Mammary epithelial cell (primary cell): ENCODE measurements at places on chromosomes 3 and 15. TPM values are rescaled to one million over a fixed set of nuclear protein-coding genes. Genes with fewer than 3 reads are reported as not detected.

GRCh38 chr3:164486150-164486549 lies 592.1 kb downstream of the SI start:
- DNase-seq, result no peak

- DNase-seq, result no peak
These were observed 47.5 kb downstream of the GTPBP8 start for GRCh38 chr3:113038328-113038727.

DNA sequence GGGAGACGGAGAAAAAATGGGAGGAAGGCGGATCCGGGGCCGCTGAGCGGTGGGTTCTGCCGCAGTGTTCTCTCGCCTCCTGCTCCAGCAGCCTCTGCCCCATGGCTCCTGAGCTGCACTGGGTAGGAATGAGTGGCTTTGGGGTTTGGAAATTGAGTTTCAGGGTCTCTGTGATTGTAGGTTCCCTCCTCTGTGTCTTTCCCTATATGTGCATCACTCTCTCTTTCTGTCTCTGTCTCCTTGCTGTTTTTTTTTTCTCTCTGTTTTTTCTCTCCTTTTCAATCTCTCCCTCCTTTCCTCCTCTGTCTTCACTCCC lies 1.9 kb downstream of the GRM7 start:
- no peak for DNase-seq

Gene RARRES1
- polyA plus RNA-seq, result 0.67 TPM

DNA sequence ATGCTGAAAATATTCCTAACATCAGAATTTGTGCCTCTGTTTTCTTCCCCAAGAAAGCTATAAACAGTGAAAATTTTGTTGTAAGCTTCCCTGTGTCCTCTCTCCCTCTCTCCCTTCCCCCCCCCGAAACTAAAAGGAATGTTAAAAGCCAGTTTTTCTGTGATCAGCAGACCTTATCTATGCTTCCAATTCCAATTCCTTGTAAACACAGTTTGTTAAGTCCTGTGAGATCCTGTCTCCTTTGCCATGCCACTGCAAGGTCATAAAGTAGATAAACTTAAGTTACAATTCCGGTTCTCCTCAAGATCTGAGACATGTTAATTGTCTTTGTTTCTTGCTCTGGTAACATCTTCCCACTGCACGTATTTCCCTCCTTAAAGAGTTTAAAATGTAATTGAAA lies 42.9 kb upstream of the DHX36 start:
- DNase-seq, result no peak

DNA sequence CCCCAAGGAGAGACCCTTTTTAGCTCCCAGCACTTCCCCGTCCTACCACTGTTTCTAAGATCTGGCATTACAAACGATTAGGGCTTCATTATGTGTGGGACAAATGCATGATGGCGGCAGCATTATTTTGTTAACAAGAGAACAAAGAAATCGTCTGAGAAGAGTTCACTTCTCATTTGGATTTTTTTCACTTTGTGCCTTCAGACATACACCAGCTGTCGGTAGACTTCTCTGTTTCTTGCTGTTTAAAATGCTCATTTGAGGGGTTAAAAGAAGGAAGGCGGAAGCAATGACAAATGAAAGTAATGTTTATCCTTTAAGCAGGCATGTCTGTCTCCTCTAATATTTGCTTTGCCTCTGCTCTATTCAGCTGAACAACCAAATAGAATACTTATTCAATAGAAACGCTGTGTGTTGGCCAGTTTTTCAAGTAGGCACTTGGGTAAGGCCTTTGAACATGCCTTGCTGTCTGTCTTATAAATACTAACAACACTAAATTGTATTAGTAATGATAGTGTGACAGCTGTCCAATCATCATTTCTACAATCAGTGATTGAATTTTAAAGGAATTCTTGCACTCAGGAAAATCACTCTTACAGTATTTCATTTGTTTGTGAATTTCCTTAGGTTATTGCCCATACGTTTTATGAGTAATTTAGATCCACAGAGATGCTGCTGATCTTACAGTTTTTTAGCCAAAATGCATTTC lies 382.4 kb downstream of the IL5RA start:
- DNase-seq, result no peak

GRCh38 chr15:41411031-41411430 lies 5.9 kb upstream of the RTF1 start:
- DNase-seq, result no peak

GRCh38 chr15:53036641-53037040 lies 246.5 kb upstream of the ONECUT1 start:
- DNase-seq, result no peak

GRCh38 chr3:175287361-175287963 lies 428.3 kb downstream of the NAALADL2 start:
- no peak for DNase-seq

GRCh38 chr15:38049891-38050290 lies 115.5 kb downstream of the TMCO5A start:
- no peak for DNase-seq

- DNase-seq, result no peak
These were observed 26.9 kb upstream of the CA12 start for GRCh38 chr15:63408524-63408923.

DNA sequence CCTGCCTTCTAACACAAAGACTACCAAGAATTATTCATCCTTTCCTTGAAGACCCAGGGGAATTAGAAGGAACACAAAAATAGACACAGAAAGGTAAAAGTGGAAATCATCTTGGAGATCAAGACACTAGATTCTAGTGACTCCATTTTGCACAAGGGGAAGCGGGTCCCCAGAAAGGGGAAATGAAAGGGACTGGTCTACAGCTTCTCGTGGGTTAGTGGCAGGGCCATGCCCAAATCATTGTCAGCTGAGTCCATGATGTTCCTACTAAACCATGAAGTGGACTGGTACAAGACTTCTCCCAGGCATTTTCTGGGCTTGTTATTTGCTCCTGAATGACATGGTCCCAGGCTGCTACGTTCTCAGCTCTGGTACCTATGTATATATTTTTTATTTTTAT lies 230.7 kb upstream of the TPRG1 start:
- no peak for DNase-seq
